Activated T-cell treated with anti-CD3 and anti-CD28 coated beads, Interleukin-2, amount 50 U/mL, for 4 hours (primary cell): ENCODE measurements at places on chromosomes 4 and X.

DNA sequence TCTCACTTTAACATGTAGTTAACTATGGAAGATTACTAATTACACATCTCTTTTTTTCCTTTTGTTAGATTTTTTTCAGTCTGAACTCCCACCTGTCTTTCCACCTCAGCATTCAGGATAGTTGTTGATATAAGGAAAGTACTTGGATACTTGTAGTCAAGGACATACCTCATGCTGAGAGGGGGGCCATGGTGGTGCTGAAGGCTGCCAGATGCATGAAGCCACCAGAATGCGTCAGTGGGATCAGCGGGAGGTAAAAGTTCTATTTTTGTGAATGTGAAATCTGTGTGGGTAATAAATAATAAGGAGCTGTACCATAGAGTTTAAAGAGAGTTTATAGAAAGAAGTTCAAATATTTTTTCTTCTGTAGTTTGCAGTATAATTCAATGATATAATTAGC, 13.1 kb upstream of the NDST4 start:
- DNase-seq = no peak

GRCh38 chrX:96703816-96704215, 19.2 kb downstream of the DIAPH2 start:
- no peak for DNase-seq

DNA sequence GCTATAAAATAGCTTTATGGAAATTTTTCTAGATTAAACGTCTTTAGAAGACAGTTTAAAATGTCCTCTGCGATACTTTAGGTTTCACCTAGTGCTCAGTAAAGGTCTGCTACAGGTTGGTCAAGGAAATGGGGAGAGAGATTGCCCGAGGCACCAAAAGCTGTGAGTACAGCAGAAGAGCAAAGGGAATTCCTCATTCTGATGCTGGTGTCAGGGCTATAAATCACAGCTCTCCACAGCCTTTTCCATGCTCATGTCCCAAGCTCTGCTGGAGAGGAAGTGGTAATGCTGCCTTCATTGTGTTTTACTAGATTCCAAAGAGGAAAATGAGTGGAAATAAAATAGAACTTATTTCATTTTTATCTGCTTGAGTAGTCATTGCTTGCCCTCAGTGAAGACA, 2060.4 kb downstream of the ARAP2 start:
- no peak for DNase-seq

DNA sequence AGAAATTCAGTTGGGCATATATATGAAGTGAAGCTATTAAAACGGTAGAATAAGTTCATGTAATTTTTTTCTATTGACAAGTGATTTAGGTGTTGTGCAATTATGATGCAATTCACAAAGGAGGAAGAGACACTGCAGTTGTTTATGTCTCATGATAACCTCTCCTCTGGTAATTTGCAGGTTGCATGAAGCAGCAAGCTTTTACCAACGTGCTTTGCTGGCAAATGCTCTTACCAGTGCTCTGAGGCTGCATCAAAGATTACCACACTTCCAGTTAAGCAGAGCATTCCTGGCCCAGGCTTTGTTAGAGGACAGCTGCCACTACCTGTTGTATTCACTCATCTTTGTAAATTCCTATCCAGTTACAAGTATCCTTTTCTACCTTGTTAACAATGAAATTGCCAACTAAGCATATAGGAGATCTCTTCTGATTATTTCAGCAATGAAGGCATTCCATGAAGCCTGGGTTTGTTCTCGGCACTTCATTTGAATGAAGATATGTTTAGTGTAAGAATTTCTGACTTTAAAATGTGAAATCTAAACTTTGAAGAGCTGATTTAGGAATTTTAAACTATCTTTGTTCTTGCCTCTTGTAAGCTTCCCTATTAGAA, 3.9 kb downstream of the TMEM33 start:
- no peak for DNase-seq

DNA sequence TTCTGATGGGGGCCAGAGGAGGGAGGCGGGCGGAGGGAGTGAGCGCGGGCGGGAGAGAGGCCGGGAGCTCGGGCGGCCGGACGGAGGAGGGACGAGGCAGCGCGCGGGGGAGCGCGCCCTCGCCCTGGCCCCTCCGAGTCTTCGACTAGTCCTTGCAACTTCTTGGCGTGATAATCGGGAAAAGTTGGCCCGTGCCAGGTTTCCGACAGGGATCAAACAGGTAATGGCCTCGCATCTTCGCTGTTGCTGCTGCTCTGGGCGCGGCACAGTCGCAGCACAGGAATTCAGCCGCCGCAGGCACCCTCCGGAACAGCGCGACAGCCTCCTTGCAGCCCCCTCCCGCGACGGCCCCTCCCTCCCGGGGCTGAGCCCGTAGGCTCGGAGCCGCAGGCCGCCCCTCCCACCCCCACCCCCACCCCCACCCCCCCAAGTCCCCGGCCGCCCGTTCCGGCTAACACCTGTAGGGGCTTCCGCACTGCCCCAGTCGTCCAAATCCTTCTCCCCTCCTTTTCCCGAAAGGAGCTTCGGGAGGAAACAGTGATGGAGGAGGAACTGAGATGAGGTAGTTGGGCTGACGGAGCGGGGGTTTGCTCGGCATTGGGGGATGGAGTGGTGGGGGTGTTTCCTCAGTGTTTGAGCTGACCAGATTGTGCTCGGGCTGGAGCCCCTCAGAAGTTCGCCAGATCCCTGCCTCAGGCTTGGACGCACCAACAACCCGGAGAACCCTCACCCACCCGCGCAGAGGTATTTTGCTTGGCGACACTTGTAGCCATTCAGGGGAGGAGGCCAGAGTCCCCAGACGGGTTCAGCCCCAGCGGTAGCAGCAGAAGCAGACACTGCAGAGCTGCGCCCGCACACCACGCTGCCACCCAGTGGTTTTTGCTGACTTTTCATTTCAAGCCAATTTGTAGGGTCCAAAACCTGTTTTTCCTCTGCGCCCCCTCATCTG, at the start of gene FGF13:
Gene FGF13 (minus strand): TSS at position 319 of the 949 bp plus-strand sequence. CDS start 714 bp downstream, outside the sequence.
- DNase-seq = no peak

DNA sequence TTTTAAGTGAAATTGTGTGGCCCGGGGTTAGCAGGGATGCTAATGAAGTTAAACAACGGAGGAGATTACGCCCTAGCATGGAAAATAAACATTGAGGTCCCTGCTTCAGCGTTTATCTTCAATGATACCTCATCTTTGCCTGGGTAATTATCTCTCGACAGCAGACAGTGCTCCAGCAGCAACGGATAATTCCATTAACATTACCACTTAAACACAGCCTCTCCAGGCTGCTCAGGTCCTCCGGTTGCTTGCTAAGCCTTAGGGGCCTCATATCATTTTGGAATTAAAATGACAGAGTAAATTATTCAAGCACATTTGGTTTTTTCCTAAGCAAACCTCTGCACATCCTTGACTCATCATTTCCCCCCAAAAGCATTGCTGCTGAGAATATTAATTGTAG, 281.5 kb upstream of the KLF3 start:
- no peak for DNase-seq

- DNase-seq = no peak
Observed at GRCh38 chr4:32163125-32163524, 1443.0 kb downstream of the PCDH7 start.
